ENCODE measurements at places on chromosomes 6 and 20.

- peak; percentile 60 for DNase-seq
These were observed 2.2 kb downstream of the HSPA1B start for GRCh38 chr6:31829633-31830283.

GRCh38 chr20:24781418-24781980, 167.6 kb upstream of the CST7 start:
- peak; percentile 57 for DNase-seq

GRCh38 chr6:163248051-163248450, 166.5 kb upstream of the QKI start:
- no peak for DNase-seq

DNA sequence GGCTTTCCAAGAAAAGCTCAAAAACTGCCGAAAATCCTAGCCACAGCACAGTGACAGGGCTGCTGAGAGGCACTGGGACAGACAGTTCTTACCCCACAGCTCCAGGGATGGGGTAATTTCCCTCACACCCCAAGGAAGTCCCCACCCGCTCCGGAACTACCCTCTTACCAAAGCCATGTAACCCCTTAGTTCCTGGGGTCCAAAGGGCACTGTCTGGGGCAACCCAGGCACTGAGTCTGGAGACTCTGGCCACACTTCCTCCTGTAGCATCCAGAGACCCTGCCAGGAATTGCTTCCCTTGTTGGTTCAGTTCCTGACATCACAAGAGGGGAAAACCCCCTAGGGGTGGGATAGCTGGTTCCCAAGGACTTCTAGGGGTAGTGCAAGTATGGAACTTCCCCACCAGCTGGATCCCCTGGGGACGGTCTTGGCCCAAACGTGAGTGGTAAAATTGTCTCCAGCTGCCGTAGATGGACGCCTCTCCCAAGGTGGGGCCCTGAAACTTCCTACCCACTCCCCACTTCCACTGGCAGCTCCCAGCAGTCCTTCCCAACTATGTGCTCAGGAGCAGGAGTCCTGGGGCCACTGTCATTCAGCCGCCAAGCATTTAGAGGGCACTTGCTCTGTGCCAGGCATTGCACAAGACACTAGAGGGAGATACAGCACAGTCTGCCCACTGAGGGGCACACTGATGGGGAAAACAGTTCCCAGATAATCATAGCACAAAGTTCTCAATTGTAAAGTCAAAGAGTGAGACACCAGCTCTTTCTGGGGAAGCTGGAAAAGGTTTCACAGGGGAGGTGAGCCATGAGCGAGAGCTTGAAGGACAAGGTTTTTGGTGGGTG, 17.2 kb upstream of the HCK start:
- no peak for DNase-seq

DNA sequence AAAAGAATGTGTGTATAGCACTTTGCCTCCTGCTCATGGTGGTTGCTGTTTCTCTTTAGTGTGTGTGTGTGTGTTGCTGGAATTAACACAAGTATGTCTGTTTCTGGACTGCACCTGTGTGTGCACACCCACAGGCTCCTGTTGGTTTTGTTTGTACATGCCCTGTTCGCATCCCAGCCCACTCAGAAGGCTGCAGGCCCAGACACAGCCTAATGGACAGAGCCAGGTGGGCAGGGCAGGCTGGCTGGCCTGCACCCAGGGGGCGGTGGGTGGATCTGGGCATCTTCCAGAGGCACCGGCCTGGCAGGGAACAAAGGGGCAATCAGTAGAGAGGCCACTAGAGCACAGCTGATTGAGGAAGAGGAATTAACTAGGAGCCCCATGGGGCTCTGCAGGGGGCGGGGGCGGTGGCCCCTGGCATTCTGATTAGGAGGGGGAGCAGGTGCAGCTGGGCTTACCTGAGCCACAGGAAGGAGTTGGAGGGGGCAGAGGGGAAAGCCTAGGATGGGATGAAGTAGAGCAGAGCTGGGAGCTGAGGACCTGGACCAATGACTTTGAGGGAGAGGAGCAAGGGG, 21.9 kb downstream of the CD40 start:
- no peak for DNase-seq

DNA sequence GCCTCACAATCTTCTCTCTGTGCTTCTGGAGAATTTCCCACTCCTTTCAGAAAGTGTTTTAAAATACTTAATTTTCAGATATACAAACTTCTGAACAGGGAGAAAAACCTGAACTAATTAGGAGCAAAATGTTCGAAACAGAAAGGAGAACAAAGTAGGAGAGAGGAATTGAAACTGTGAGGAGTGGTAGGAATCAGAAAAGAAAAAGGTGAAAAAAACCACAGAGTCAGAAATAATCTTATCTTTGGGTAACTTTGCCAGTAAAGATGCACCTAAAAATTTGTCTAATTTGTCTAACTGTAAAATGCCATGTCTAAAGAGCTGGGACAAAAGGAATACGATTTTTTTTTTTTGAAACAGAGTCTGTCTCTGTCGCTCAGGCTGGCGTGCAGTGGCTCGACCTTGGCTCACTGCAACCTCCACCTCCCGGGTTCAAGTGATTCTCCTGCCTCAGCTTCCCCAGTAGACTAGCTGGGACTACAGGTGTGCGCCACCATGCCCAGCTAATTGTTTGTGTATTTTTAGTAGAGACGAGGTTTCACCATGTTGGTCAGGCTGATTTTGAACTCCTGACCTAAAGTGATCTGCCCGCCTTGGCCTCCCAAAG, 4.7 kb upstream of the RIPOR2 start:
- no peak for DNase-seq

- DNase-seq = no peak
These were observed 137.3 kb downstream of the TMEM200A start for GRCh38 chr6:130503146-130503545.

DNA sequence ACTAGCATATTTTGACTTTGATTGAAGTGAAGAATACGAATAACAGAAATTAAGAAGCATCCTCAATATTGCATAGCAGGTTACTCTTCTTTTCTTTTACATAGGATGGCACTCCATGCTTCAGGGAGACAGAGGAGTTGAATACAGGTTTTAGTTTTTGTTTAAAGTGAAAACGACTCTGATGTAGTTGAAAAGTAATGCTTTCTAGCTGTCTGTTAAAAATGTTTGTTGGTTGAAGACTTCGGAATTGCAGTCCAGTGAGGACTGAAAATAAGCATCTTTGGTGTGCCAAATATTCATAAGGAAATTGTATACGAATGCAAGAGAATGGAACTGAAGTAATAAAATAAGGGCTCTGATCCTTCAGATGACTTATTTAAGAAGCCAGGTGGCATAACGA, 618 bp upstream of the SLC16A10 start:
- no peak for DNase-seq

GRCh38 chr6:7170117-7170732, 62.5 kb downstream of the RREB1 start:
- no peak for DNase-seq

- DNase-seq = no peak
These were observed 9.7 kb downstream of the BTN3A1 start for GRCh38 chr6:26411751-26412150.

DNA sequence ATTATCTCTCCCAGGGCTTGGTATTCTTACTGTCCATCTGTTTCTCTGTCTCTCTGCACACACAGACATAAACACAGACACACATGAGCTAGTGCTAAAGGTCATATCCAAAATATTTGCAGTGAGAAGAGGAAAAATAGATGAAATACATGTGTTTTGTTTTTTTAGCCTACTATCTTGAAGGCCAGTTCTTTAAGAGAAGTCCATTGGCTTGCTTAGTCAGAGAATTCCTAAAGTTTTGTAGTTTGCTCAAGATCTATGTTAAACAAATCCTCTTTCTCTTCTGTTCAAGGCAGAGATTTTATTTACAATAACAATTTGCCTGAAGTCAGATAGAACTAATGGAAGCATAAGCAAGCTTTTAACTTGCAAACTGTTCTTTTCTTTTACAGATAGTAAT, 120.0 kb upstream of the AKIRIN2 start:
- DNase-seq = no peak

- DNase-seq = no peak
These were observed 295.3 kb upstream of the SULF2 start for GRCh38 chr20:48080583-48080982.

DNA sequence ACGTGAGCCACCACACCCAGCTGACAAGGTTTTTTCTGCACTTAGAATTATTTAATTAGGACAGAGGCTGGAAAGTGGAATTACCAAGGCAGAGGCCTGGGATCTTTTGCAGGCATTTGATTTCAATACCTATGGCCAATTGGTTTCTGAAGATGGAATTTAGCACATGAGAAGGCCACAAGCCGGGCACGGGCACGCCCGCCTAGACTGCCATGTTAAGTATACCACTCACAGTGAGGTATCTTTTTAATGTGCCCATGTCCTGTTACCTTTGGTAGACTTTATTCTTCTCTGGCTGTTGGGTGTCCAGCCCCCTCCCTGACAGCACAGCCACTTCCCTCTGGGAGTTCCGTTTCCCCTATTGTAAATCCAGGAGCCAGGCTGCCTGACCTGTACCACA, 18.0 kb upstream of the TAF8 start:
- DNase-seq = no peak

DNA sequence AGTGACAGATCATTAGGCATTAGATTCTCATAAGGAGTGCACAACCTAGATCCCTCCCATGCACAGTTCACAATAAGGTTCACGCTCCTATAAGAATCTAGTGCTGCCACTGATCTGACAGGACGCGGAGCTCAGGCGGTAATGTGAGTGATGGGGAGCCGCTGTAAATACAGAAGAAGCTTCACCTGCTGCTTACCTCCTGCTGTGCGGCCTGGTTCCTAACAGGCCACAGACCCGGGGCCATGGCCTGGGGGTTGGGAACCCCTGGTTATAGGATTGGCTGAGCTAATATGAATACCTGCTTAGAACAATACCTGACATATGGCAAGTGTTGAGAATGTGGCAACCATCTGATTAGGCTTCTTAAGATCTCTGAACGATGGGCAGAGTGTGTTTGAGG, 2.4 kb downstream of the PNPLA1 start:
- no peak for DNase-seq

GRCh38 chr20:10642856-10643559, 30.8 kb downstream of the JAG1 start:
- DNase-seq = peak; percentile 6

DNA sequence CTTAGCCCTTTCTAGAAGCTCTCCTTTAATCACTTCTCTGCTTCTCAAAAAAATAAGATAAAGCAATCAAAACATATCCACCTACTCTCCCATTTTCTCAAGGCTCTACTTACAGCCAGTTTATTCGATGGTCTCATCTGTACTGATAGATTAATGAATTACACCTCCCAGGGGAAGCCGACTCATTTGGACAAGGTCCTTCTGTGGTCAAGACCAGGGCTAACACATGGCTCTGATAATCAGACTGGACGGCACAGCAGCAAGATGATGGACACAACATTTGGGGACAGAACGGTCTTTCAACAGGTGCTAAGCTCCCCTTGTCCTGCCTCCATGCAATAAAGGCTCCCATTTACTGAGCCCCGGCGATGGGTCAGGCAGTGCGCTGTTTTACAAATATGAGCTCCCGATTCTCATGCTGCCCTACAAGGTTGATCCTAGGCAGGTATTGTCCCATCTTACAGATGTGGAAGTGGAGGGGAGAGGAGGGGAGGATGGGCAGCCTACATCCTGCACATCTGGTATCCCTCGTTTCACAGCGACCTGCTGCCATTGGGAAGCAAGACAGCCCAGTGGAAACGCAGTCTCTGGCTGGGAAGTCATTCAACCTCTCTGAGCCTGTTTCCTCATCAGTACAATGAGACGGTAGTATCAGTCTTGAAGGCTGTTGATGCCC, 15.7 kb downstream of the CPNE5 start:
- no peak for DNase-seq

DNA sequence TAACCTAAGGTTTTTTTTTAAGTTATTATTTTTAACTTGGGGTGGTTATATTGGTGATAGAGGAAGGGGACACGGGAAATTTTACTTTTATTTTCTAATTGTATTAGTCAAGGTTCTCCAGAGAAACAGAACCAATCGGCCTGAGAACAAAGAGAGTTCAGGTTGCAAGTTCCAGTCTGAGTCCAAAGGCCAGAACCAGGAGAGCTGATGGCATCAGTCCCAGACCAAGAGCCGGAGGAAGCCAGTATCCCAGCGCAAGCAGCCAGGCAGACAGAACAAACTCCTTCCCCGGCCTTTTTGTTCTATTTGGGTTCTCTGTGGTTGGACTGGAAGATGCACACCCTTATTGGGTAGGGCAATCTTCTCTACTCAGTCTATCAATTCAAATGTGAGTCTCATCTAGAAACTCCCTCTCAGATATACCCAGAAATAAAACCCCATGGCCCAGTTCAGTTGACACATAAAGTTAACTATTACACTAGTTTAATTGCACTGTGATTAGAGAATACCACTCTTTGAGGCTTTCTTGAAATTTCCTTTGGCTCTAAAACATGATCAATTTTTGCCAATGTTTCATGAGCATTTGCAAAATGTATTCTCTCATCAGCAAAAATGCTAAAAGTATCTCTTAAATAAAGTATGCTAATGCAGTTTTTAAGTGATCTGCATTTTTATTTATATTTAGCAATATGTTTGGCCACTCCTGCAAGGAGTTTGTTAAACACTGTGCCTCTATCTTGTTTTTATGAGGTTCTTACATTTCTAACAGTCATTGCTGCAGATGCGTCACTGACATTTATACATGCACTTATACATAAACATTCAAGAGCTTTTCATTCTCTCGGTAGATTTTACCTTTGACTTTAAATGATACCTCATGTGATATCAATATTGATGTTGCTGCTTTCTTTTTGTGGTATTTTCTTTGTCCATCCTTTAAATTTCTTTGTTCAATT, 103.2 kb upstream of the SSTR4 start:
- DNase-seq = no peak

DNA sequence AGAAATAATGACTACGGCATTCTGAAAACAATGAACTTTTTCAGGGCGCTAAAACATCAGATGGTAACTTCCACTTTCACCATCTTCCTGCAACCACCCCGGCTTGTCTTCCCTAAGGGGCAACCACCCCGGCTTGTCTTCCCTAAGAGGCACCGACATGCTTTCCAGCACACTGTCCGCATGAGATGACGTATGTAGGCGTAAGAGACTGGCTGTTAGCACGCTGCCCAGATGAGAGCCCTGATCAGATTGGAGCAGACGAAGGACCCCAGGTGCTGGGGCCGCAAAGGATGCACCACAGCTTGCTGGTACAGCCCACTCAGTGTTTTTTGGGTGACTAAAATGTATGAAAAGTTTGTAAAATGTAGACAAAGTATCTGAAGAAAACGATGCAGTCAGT, 29.3 kb downstream of the ASCC3 start:
- no peak for DNase-seq

DNA sequence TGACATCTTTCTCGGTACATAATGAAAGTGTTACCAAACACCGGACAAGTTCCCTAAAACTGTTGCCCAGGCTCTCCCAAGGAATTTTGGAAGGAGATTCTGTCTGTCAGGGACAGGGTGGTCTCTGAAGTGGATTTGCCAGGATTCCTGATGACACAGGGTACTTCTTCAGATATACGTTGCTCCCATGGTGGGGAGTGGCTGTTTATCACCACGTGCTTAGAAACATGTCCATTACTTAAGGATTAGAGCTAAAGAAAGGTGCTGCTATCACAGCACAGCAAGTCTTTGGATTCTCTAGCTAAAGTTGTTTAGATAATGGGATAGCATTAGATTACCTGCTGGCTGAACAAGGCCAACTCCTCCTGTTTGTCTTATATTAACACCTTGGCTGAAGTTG, 6.3 kb downstream of the SPINT3 start:
- no peak for DNase-seq

DNA sequence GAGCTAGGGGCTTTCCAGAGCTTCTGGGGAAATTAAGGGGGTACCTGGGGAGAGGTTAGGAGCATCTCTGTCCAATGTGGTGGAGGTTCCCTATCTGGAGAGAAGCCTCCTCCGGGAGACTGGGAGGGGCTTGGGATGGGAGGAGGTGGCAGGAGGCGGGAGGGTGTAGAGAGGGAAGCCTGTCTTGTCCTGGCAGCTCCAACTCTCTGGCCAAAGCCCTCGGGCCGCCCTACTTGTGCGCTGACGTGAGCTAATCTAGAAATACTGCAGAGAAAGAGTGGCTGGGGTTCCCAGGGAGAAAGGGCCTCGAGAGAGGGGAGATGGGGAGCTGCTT, 1.6 kb upstream of the SLC32A1 start:
- no peak for DNase-seq
